ENCODE measurements at places on chromosomes 1 and 21. TPM values are rescaled to one million over a fixed set of nuclear protein-coding genes. Genes with fewer than 3 reads are reported as not detected.

KIRREL1 gene
- polyA plus RNA-seq: 4.0 TPM

SLC26A9 gene
- 7.1 TPM for polyA plus RNA-seq

TSTD1 gene
- 134 TPM for polyA plus RNA-seq

STIL gene
- 6.6 TPM for polyA plus RNA-seq

NEK2 gene
- polyA plus RNA-seq: 24.4 TPM

GSTM3 gene
- 107 TPM for polyA plus RNA-seq

SYCP1 gene
- not detected for polyA plus RNA-seq

CFAP45 gene
- 0.98 TPM for polyA plus RNA-seq

PEX11B gene
- polyA plus RNA-seq: 35.4 TPM

SYNJ1 gene
- 15.5 TPM for polyA plus RNA-seq

SIM2 gene
- polyA plus RNA-seq: 0.34 TPM

SHISA4 gene
- 107 TPM for polyA plus RNA-seq

NUAK2 gene
- 14.4 TPM for polyA plus RNA-seq

SFN gene
- 50.6 TPM for polyA plus RNA-seq

THEM4 gene
- polyA plus RNA-seq: 5.0 TPM

SORT1 gene
- 107 TPM for polyA plus RNA-seq

LCE1F gene
- polyA plus RNA-seq: not detected

TNFSF4 gene
- 0.73 TPM for polyA plus RNA-seq

GPR52 gene
- polyA plus RNA-seq: not detected

MNDA gene
- 0.49 TPM for polyA plus RNA-seq

PAFAH2 gene
- 8.7 TPM for polyA plus RNA-seq

LDLRAD1 gene
- polyA plus RNA-seq: not detected

CTTNBP2NL gene
- polyA plus RNA-seq: 17.0 TPM

HNRNPCL2 gene
- not detected for polyA plus RNA-seq

IQCC gene
- 8.3 TPM for polyA plus RNA-seq

S100A9 gene
- polyA plus RNA-seq: 20.7 TPM

TATDN3 gene
- 8.9 TPM for polyA plus RNA-seq

IFI6 gene
- 164 TPM for polyA plus RNA-seq

JMJD4 gene
- 15.6 TPM for polyA plus RNA-seq

NBPF4 gene
- polyA plus RNA-seq: not detected

C1orf94 gene
- 3.4 TPM for polyA plus RNA-seq

OR6K3 gene
- polyA plus RNA-seq: not detected

TOMM40L gene
- polyA plus RNA-seq: 16.1 TPM

ARMH1 gene
- 5.2 TPM for polyA plus RNA-seq

PCP4 gene
- 45.1 TPM for polyA plus RNA-seq

Data from brain (organoid and tissue), 16 donors.